ENCODE measurements at places on chromosomes 16 and 17.

- no peak for DNase-seq
These were observed 39.8 kb downstream of the ARL4D start for GRCh38 chr17:43438626-43439025.

- no peak for DNase-seq
These were observed 2.0 kb upstream of the PMFBP1 start for GRCh38 chr16:72173997-72174396.

GRCh38 chr16:26457095-26457494, 609.6 kb upstream of the C16orf82 start:
- DNase-seq = no peak

DNA sequence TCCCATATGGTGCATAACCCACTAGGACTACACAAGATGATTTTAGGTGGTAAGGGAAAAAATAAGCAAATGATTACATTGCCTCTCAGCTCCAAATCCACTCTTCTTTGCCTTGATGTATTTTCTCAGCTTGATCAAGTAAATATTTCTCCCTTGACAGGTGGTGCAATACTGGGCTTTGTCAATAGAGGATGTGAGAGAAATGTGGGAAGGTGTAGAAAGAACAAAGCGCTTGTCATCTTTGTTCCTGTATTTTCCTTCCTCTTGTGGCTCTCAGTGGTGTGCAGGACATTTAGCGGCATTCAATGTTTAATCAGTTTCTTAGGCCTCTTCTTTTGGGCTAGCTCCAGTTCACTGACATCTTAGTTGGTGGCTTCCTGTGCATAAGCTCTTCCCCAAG, 1165.8 kb upstream of the GOT2 start:
- no peak for DNase-seq

- no peak for DNase-seq
These were observed 78.3 kb downstream of the RPA1 start for GRCh38 chr17:1907909-1908698.

DNA sequence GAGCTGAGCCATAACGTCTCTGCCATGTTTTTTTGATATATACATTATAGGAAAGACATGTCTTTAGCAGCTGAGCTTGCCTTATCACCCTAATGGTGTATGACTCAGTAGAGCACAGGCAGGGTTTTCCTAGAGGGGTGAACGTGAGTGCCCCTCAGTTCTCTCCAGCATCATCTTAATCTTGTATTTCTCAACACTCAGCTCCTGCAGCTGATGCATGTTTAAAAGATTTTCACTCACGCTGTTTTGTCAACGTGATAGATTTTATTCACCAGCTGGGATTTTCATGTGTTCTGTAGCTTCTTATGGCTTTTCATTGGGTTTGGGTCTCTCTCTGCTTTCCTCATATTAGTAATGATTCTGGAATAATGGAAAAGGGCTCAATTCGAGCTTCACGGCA, 186.0 kb upstream of the PMFBP1 start:
- DNase-seq = no peak

- no peak for DNase-seq
These were observed 4.7 kb downstream of the NUBP2 start for GRCh38 chr16:1787322-1788094.

DNA sequence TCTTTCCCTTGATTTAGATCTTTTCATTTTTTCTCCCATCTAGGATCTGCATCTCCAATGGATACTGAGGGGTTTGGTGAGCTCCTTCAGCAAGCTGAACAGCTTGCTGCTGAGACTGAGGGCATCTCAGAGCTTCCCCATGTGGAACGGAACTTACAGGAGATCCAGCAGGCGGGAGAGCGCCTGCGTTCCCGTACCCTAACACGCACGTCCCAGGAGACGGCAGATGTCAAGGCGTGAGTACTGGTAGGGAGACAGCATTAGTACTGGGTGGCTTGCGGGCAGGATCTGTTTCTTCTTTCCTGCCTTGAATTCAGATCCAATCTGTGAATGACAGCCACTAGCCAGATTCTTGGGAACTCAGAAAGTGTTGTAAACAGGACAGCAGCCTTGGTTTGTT, 18.3 kb downstream of the NUP93 start:
- no peak for DNase-seq

GRCh38 chr17:59423903-59424302, 92.4 kb downstream of the YPEL2 start:
- DNase-seq = no peak

DNA sequence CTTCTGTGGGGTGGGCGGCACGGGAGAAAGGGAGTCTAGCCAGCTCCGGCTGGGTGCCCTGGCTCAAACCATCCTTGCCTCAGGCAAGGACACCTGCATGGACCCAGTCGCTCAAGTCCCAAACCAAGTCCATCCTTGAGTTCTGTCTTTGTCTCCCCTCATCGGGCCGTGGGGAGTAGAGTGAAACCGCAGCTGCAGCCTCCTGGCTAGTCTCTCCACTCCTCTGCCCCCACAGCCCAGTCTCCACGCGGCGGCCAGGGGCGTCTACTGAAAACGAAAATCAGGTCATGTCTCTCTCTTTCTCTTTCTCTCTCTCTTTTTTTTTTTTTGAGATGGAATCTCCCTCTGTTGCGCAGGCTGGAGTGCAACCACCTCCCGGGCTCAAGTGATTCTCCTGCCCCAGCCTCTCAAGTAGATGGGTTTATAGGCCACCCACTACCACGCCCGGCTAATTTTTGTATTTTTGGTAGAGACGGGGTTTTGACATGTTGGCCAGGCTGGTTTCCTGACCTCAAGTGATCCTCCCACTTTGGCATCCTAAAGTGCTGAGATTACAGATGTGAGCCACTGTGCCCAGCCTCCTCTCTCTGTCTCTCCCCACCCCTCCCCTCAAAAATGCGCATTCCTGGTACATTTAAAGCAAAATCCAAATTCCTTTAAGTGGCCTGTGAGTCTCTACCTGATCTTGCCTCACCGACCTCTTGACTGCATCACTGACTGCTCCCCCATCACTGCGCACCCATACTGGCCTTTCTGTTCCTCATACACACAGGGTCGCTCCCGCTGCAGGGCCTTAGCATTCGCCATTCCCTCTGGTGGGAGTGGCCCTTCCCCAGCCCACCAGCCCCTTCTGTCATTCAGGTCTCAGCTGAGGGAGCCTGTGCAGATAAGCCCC, 17.7 kb upstream of the RMI2 start:
- DNase-seq = no peak

DNA sequence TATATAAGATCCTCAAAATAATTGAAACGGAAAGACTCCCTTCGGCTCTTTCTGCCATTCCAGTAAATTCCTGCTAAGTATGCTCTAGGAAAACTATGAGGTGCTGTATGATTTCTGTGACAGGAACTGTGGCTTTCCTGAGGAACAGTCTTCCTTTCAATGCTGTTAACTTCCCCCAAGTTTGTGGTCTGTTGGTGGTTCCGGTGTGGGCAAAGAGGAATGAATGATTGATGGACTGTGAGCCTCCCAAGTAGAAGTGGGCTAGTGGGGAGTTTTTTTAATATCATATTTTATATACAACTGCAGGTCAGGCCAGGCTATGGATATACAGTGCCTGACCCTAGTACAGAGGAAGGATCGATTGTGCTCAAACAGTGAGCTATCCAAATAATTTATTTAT, 560.7 kb upstream of the RBFOX1 start:
- no peak for DNase-seq

DNA sequence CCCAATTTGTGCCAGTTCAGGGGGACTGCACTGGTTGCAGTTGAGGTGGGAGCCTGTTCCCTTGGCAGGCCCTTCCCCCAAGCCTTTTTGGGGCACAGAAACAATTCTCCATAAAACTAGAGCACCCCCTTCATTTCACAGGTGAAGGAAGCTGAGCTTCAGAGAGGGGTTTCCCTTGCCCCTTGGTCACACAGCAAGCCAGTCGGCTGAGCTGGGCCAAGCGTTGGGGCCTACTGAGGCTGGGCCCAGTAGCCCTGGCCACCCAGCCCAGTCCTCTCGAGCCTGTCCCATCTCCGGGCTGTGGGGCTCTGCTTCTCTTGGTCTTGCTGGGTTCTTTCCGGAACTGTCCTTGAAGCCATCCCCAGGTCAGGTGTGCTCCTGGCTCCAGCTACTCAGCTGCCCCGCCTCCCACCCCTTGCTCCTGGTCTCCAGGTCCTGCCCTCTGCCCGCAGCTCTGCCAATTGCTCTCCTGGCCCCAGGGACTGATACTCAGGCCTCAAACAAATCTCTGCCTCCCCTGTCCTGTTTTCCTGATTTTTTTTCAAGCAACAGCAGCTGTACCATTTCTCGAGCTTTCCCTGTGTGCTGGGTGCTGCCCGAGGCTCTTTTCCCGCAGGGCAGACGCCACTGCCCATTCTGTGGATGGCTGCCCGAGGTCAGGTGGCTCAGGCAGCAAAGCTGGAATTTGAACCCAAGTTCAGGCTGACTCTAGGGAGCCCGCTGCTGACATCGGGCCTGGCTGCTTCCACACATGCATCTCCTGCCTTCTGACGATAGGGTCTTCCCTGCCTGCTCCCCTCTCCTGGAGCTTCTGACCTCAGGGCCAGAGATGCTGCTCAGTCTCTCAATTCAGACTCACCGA, 87.4 kb upstream of the NKD1 start:
- no peak for DNase-seq

- DNase-seq = no peak
These were observed 1.6 kb downstream of the SLC46A1 start for GRCh38 chr17:28404461-28404811.

GRCh38 chr16:89700649-89701424, 668 bp downstream of the SPATA2L start:
- no peak for DNase-seq

- no peak for DNase-seq
These were observed 1.4 kb downstream of the STXBP4 start for GRCh38 chr17:54969658-54970572.

GRCh38 chr16:4970010-4970409, 11.9 kb downstream of the SEC14L5 start:
- DNase-seq = peak; percentile 75

GRCh38 chr17:15510361-15510760, 42.9 kb upstream of the CDRT4 start:
- DNase-seq = no peak

DNA sequence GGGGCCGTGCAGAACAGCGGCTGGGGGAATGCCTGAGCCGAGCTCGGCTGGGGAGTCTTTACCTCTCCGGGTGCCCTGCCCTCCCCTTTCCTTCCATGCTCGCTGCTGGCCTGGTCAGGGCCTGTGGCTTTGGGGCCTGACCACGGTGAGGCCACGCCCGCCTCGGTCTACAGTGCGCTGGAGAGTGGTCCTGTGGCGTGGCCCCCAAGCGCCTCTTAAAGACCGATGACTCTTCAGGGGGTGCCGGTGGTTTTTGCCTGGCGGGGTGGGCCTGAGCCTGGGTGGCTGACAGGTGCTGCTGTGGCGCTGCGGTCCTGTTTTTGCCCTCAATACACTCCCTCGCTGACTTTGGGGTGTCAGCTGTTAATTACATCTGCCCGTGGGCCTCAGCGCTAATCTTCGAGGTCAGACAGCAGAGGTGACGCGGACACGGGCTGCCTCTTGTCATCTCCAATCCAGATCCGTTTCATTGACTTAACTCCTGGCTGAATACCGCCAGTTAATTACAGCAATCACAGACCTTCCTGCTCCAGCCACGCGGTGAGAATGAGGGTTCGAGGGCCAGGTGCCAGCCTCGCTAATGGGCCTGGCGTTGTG, 29.7 kb downstream of the GSE1 start:
- no peak for DNase-seq

DNA sequence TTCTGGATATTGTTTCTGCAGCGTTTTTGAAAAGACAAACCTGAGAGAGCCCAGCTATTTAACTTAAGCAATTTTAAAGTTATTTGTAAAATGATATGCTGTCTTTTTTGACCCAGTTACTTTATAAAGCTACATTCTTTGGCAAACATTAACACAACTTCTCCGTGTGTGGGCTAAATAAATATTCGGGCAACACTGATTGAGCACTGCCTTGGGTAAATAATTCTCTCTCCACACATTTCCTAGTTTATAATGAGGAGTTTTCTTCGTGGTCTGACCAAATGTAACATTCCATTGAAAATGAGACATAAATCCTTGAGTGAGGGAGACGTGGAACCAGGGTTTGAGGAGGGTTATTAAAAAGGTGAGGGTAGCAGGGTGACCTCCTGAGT, 142.8 kb downstream of the WWOX start:
- no peak for DNase-seq

DNA sequence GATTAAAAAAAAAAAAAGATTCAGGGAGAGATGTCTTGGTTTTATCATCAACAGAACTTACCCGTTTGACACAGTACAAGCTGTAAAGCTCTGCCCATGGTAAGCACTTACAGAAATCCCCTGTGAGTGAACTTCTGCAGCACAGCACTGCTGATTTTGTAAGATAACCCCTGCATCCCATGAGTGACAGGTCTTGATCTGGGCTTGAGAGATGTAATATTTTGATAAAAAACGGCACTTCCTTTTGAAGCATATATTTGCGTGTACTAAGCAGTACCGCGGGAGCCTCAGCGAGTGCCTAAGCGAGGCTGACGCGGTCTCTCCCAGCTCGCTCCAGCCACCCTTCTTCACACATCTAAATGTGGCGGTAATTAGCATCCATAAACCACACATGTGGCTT, 50.5 kb downstream of the IKZF3 start:
- peak; percentile 99 for DNase-seq

DNA sequence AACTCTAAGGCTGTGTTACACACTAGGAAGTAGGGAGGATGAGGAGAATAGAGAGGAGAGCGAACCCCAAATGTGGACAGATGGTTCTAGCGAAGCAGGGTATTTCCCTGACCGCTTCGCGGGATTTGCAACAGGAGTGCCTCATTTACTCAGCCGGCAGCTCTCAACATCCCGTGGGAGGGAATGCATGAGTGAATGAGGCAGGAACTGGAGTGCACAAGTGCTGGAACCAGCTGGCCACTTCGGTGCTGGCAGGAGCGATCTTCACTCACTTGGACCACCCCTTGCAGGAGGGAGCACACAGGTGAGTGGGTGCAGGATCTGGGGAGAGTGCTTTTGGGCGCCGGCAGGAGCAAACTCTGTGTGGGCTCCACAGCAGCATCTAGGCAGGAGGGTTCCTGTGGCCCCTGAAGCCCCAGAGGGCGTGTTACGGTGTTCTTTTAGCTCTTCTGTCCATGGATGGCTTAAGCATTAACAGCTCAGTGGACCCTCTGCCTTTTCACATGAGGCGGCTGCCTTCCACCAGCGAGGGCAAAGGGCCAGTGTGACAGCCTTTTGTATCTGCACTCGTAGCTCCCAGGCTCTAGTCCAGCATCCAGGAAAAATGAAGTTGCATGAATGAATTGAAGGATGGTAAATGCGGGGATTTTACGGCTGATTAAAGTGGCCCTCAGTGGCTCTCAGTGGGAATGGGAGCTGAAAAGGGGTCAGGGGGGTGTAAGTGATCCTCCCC, 17.4 kb upstream of the ZNHIT3 start:
- no peak for DNase-seq

Data from Jurkat, Clone E6-1 (cell line).